ENCODE measurements at places on chromosomes 1 and 21.

GRCh38 chr1:50940291-50940690 lies 19.8 kb downstream of the FAF1 start:
- no peak for DNase-seq

GRCh38 chr1:30728832-30729638 lies 5.7 kb upstream of the MATN1 start:
- DNase-seq: no peak

GRCh38 chr21:21952566-21952965 lies 954.4 kb downstream of the NCAM2 start:
- no peak for DNase-seq

- DNase-seq: no peak
Observed at GRCh38 chr1:179586107-179586823, 5.4 kb upstream of the TDRD5 start.

- no peak for DNase-seq
Observed at GRCh38 chr1:220391491-220391890, 119.2 kb upstream of the RAB3GAP2 start.

- DNase-seq: no peak
Observed at GRCh38 chr1:228378873-228379460, 27.7 kb downstream of the TRIM11 start.

GRCh38 chr21:20997636-20998455 lies at the start of gene NCAM2:
Gene NCAM2, plus strand, starts transcription at chr21:20998409.
- no peak for DNase-seq

GRCh38 chr1:58418283-58419228 lies 128.0 kb downstream of the OMA1 start:
- no peak for DNase-seq

- no peak for DNase-seq
Observed at GRCh38 chr1:224058303-224058702, 55.6 kb upstream of the FBXO28 start.

- DNase-seq: no peak
Observed at GRCh38 chr1:30605441-30605920, 117.9 kb downstream of the MATN1 start.
